ENCODE measurements at places on chromosomes 4 and X.

DNA sequence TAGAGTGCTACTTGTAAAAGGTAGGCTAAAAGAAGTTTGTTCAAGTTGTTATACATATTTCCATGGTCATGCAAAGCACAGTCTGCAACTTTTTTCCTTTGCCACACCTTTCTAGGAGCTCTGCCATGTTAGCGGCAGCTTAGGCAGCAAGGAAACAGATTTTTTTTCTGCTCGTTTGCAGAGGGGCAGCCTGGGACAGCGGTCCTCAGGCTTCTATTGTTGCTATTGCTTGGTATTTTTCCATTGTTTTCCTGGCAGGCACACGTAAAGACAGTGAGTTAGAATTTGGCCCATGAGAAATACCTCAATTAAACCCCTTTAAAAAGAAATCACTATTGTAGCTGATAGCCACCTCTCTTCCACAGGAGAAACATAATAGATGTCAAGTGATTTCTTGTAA, 391.4 kb downstream of the SH2D1A start:
- no peak for DNase-seq

DNA sequence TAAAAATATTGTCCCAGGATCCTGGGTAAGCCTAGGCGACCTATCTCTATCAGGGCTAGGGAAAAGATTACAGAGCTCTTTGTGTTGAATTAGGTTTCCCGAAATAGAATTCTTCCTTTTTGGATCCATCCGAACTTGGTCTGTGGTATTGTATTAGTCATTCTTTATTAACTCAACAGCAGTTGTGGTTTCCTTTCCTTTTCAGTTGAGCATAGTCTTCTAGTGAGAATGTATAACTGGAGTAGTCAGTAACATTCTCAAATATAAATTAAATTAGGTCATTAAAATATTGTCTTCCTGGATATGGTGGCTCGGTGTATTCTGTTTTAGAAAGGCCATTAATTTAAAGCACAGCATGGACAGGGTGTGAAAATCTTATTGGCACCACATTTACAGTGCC, 520.4 kb downstream of the NLGN4X start:
- DNase-seq, result no peak

DNA sequence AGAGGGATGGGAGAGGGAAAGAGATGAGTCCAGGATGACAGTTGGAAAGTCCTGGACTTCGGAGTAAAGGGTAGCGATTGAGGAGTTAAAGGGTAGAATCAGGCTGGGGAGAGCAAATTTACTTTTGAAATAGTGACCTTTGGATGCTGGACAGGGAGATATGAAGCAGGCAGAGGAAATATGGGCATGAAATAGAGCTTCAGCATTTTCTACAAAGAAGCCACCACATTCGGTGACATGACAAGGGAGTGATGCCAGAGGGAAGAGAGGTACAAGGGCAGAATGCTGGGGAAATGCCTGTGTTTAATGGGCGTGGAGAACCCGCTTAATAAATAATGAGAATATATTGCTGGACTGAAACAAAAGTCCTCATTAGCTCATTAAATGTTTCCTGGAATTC, 92.7 kb downstream of the TBL1X start:
- DNase-seq, result no peak

GRCh38 chr4:3766785-3767569, 792 bp downstream of the ADRA2C start:
- DNase-seq, result peak; percentile 32

GRCh38 chr4:150056569-150056968, 21.7 kb upstream of the DCLK2 start:
- DNase-seq, result no peak

DNA sequence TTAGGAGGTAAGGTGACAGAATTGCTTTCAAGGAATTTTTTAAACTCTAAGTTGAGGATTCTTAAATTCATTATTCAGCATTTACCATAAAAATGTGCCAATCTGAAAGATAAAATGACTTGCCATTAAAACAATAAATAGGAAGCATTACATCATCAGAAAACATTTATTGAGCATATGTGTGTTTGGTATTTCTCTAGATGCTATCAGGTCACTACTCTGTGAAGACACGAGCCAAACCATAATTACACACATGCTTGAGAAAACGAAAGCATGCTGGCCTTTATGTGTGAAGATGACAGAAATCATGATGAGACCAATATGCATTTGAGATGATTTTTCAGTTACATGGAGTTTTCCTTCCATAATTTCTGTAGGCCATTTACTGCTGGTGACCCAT, 12.3 kb upstream of the IL21 start:
- DNase-seq, result no peak

DNA sequence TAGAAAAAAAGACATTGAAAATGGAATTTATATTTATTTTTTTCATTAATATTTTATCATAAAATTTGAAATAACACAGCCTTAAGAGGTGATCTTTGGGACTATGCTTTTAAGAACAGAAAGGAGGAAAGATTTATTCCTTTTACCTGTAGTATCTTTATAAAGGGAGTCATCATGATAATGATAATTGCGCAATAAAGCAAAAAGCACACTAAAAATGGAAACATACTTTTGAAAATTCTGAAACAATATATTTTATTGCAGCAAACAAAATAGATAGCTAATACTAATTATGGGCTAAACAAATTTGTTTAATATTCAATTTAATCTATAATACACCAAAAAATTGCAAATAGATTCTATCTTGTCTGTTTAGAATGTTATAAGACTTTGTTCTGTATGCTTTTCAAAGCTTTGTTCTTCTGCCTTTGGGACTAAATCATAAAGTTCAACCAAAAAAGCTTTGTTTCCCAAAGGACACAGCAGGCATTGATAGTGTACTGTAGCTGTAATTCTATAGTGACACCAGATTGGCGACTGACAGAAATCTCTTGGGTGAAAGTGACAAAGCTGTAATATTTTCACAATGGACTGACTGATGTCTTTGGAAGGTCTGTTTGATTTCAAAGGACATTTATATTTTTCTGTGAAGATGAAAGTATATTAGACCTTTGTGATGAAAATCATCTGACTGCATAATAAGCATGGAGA, 2156.6 kb upstream of the TENM3 start:
- DNase-seq, result no peak

DNA sequence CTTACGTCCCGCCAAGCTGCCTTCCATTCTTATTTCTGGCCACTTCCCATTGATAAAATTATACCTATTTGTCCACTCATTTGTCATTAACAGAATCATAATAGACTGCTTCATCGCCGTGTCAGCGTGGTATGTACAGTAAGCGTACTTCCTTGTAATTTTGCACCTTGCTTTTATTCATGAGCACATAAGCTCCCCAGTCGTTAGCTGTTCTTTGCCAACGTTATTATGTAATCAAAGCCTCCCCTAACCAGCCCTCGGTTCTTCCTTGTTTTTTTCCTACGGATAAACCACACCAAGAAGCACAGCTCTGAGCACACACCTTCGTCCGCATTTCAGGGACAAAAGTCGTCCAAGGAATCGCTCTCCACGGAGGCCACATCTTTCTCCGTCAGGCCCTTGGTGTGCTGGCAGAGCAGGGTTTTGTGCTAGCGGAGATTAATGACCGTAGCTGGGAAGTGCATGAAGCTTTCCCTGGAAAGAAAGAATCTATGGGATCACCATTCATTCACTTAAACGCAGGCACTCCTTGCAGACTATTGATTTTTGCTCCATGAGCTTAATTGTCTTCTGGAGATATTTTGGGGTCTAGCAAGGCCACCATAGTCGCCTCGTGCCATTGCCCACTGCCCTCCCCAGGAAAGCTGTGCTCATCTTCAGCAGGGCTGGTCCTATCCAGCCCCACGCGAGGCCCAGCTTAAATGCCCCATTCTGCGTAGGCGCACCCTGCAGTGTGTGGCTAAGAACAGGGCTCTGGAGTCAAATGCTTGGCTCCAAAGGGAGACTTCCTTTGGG, 200.9 kb upstream of the PSAPL1 start:
- DNase-seq, result no peak

DNA sequence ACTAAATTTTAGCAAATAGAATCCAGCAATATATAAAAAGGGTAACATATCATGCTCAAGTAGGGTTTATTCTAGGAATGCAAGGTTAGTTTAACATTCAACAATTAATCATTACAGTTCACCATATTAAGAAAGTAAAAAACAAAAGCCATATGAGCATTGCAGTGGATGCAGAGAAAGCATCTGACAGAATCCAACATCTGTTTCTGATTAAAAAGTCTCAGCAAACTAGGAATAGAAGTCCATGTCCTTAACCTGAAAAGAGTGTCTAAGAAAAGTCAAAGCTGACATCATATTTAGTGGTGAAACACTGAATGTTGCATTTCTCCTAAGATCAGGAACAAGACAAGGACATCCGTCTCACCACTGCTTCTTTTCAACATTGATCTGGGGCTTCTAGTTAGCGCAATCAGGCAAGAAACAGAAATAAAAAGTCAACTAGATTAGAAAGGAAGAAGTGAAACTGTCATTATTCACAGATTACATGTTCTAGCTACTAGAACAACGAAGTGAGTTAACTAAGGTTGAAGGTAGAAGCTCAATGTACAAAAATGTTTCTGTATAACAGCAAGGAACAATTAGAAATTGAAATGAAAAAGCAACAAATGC, 49.3 kb downstream of the MRPL1 start:
- no peak for DNase-seq

DNA sequence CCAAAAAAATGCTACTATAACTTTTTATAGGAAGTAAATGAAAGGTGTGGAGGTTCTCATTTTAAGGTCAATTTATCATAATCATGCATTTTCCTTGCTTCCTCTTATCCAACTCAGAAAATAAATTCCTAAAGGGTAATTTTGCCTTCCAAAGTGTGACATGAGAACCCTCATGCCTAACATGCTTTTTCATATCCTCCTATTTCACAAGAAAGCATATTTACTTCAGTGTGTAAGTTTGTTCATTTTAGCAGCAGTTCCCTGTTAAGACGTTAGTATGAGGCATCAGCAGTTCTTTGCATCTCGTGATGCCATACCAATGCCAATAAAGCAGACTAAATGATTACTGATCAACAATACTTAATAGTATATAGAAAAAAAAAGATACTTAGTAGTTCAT, 18.4 kb downstream of the WDFY3 start:
- DNase-seq, result no peak

GRCh38 chr4:26860922-26861433, 337 bp downstream of the STIM2 start:
- DNase-seq, result peak; percentile 77

- DNase-seq, result peak; percentile 87
These were observed 22.7 kb upstream of the MSN start for GRCh38 chrX:65644621-65645289.

GRCh38 chr4:1512738-1513660, 106.8 kb upstream of the NKX1-1 start:
- peak; percentile 72 for DNase-seq

DNA sequence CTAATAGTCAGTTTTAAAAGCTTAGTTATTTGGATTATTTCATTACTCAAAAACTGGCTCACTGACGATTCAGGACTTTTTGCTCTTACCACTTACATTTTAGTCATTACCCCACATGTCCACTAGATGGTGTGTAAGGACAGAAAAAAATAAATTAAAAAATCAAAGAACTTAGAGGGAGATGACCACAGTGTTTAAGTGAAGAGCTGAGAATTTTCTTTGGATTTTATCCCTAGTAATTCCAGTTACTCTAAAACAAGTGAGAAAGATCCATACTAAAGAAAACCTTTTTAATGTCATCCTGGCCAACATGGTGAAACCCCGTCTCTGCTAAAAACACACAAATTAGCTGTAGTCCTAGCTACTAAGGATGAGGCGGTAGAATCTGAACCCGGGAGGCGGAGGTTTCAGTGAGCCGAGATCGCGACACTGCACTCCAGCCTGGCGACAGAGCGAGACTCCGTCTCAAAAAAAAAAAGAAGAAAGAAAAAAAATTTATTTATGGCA, 26.4 kb upstream of the TMPRSS11B start:
- DNase-seq, result no peak

GRCh38 chr4:30952526-30953219, 232.5 kb downstream of the PCDH7 start:
- DNase-seq, result no peak

DNA sequence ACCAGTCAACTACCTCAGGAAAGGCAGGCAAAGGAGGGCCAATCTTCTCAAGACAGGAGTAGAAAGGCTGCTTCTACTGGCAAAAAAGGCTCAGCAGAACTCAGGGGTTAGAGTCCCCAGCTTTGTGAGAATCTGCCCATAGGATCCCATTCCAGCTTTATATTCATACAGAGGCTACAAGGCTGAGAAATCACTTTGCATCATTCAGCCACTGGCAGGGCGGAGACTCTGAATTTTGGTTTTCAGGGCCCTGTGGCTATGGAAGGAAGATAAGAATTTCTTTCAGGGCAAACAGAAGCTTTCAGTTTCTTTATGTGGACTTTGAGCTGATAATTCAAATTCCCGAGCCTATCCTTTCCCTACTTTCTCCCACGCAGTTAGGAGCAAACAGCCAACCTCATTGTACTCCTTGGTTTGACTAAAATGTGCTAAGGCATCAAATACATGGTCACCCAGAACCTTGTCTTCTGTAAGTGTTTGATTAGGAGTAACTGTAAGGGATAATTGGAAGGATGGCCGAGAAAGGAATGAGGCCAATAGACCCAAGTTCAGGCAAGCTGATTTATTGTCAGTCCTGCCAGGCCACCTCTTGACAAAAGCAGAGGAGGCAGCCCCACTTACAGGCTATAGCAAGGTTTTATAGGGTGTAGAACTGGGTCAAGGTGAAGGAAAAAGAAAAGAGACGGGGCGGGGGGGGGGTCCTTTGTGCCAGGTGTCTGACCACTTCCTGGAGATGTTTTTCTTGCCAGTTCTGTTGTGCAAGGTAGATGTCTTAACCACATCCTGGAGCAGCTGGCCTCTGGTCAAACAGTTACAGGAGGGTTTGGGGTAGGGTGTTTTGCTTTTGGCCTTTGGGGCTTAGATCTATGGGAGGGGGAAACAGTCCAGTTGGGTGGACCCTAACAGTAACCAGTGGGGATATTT, 165.3 kb upstream of the PPP1R2C start:
- no peak for DNase-seq

Measured in left ventricle myocardium superior (tissue), 1 donor.